ENCODE measurements at places on chromosomes 1 and 21. TPM values are rescaled to one million over a fixed set of nuclear protein-coding genes. Genes with fewer than 3 reads are reported as not detected.

DNA sequence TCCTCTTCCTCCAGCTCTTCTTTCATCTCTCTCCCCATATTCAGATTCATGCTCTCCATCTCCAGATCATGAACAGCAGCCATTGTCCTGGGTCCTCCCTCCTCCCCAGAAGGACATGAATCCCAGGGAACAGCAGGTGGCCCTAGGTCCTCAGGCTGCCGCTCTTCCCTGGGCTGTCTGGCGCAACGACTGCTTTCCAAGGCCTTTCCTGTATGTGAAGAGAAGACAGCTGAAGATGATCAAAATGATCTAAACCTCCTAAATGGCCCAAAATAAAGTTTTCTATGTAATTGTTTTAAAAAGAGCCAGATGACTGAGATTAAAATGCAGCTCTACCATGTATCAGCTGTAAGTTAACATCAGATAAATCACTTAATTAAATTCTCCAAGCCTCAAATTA is 22.5 kb downstream of the RHBDL2 start:
- H3K27ac ChIP-seq: no peak overlapping the region

DNA sequence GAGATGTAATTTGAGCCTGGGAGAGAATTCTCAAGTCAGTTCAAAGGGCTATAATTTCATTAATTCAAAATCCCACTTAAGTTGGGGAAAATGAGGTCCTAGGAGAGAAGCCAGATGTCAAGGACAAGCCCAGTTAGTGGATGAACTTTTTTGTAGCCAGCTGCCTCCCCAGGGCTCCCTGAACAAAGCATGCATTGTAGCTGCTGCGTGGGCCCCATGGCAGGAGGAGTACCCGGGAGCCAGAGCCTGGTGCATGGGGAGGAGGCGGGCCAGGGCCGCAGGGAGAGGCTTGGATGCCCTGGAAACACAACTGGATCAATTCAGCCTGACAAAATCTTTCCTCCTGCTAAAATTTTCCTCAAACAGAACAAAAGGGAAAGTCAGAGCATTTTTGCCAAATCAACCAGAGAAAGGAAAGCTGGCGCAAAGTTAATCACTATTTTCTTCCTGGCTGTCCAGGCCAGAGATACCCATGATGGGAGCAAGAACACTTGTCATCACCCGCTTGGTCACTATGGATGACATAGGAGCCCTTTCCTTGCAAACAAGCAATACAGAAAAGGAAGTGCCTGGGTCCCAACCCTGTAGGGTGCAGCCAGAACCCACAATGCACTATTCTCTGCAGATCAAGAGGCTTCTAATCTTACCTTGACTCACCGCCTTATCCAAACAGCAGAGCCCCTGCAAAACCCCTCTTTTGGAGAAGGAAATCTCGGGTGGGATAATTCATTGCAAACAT is 248.1 kb upstream of the RAB4A start:
- no peak overlapping the region for H3K27ac ChIP-seq
- DNase-seq: no peak
- H3K4me3 ChIP-seq: no peak overlapping the region

DNA sequence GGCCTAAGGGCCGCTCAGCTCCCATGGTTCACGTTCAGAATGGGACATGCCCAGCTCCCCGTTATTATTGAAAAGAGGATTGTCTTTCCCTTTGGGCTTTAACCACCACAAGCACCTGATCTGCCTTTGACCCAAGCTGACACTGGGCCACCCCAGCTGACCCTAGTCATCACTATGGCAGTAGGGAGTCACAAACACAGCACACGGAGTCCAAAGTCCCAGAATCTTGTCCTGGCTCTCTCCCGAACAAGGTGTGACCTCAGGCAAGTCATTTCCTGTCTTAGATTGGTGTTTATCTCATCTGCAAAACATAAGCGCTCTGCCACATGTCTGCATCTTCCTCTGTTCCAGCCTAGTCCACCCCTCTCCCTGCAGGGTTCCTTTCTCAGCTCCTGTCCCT is 31.5 kb downstream of the IGFN1 start:
- H3K4me1 ChIP-seq: no peaks in the 10 kb centered on the region
- no peak overlapping the region for H3K4me3 ChIP-seq
- no peaks in the 10 kb centered on the region for H3K36me3 ChIP-seq
- no peak for DNase-seq
- no peaks in the 10 kb centered on the region for H3K27me3 ChIP-seq
- H3K27ac ChIP-seq: no peak overlapping the region

DNA sequence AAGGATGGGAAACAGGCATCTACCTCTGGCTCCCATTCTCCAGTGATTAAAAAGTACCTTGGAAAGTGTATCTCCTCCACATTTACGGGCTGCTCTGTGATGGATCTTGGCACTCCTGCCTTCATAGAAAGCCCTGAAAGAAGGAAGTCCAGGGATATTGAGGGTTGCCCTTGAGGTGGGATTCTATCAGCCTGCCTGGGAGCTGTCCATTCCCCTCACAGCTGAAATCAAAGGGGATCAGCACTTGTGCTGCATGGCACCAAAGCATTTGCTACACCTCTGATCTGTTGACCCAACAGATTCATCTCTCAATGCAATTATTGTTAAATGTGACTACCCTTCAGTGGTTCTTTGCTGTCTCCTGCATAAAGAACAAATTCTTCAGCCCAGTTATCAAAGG is 442.0 kb upstream of the RUNX1 start:
- DNase-seq: no peak
- no peak overlapping the region for H3K27ac ChIP-seq
- H3K36me3 ChIP-seq: no peaks in the 10 kb centered on the region
- H3K4me3 ChIP-seq: no peak overlapping the region
- H3K4me1 ChIP-seq: no peaks in the 10 kb centered on the region
- peaks cover 17% of the 10 kb centered on the region for H3K27me3 ChIP-seq

DNA sequence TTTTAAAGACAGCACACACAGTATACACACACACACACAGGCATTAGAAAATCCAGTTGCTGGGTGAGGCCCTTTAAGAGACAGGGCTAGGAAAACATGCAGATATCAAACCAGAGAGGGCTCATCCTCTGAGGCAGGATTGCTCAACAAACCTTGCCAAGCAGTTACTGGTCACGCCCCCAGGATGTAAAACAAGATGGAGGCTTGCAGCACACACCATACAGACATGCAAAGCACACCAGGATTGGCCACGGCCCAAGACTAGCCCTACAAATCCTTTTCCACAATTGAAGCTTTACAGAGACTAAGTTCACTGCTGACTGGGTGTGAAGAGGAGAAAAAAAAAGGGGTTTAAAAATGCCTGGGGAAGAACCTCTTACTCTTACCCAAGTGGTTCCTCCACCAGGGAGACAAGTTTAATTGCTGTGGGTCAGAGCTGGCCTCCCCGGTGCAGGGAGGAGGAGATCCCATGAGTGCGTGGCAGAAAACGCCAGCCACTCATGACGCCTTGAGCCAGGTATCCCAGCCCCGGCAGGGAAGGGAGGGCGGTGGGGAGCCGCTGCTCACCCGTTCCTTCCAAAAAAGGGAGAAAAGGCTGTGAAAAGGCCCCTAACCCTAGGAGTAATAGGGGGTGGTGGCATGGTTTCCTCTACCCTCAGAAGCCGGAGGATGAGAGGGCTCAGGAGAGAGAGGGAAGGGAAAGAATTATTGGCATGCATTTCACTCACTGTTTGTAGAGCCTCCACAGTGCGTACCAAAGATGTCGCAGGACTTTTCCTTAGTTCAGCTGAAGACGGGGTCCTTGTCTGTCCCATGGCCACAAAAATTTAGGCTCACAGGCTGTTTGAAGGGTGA is 594.6 kb upstream of the ZP4 start:
- no peak for DNase-seq
- no peaks in the 10 kb centered on the region for H3K36me3 ChIP-seq
- no peak overlapping the region for H3K4me3 ChIP-seq
- no peak overlapping the region for H3K27ac ChIP-seq
- H3K27me3 ChIP-seq: no peaks in the 10 kb centered on the region

DNA sequence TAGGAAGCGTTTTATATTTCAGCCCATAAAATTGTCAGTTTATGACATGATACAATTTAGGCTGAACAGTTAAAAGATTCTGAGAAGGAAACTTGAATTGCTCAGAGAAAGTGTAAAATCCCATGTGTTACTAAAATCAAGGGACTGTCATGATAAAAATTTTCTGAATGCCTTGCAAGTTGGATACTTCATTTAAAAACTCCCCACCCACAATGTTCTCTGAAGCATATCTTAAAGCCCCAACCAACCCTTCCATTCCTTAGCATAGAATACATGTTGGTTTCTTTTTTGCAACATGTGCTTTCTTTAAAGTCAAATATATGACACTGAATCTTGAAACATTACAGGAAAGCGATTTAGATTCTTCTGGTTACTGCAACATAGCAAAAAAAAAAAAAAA is 97.4 kb downstream of the MRPL39 start:
- H3K27me3 ChIP-seq: no peaks in the 10 kb centered on the region
- peaks cover 2% of the 10 kb centered on the region for H3K36me3 ChIP-seq
- H3K4me3 ChIP-seq: peak overlapping the region; percentile 58
- peak overlapping the region; percentile 61 for H3K27ac ChIP-seq
- H3K4me1 ChIP-seq: peaks cover 43% of the 10 kb centered on the region

DNA sequence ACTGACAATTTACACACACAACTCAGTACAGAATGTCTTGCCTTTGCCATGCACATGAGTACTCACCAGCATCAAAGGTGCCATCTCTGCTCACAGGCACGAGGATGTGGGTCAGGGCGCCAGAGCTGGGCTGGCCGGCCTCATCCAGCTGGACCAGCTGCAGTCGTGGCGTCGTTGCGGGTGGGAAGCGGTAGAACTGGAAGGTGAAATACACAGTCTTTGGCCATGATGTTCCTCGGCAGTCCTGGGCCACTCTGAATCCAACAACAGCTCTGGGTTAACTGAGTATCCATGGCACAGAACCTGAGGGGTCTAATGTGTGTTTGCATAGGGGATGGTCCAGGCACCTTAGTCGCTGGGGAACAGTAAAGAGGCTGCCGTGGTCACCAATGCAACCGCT is 87.7 kb downstream of the NPHP4 start:
- H3K36me3 ChIP-seq: peaks cover 4% of the 10 kb centered on the region
- DNase-seq: no peak
- no peak overlapping the region for H3K27ac ChIP-seq
- H3K4me1 ChIP-seq: peaks cover 5% of the 10 kb centered on the region

DNA sequence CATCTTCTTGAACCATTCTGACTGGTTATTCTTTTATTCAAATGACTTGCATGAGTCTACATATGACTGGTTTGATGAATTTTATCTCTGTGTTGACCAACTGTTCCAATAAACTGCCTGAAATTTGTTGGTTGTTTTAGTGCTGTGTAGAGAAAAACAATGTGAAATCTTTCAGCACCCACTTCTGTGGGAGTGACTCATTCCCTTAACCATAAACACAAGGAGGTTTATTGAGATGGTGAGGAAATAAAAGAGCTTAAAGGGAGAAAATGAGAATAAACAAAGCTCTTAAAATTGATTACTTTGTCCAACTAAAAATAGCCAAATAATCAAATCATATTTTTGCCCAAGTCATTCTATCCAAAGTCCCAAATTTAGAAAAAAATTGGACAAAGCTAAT is 341.1 kb downstream of the TGFB2 start:
- no peak for DNase-seq
- no peaks in the 10 kb centered on the region for H3K27me3 ChIP-seq
- H3K27ac ChIP-seq: no peak overlapping the region
- no peak overlapping the region for H3K4me3 ChIP-seq
- H3K36me3 ChIP-seq: no peaks in the 10 kb centered on the region

DNA sequence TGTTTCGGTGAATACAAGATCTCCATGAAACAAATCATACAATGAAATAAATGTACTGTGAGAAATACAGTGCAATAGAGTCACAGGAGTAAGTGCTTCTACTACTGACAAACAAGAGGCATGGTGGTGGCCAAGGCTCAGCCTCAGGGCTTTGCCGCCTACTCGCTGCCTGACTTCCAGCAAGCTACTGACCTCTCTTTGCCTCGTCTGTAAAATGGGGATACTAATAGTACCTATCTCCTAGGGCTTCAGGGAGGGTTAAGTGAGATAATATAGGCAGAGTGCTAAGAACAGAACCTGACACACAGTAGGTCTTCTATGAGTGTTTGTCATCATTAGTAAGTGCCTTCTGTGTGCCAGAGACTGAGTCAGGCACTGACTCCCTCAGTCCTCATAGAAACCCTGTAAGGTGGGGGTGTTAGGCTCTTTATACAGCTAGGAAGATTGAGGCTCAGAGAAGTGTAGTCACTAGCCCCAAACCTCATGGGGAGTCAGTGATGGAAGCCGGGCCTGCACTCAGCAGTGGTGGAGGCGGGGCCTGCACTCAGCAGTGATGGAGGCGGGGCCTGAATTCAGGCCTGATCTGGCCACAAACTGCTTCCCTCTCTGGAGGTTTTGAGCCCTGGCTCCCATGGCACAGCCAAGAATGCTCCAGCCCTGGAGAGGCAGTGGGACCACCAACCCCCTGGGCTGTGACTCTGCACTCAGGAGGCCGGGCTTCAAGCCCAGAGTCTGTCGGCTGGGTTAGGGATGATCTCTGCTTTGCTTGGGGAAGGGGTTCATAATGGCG is 6.8 kb downstream of the BSND start:
- no peaks in the 10 kb centered on the region for H3K36me3 ChIP-seq
- no peak overlapping the region for H3K4me3 ChIP-seq
- no peak overlapping the region for H3K27ac ChIP-seq
- DNase-seq: no peak
- no peaks in the 10 kb centered on the region for H3K4me1 ChIP-seq

DNA sequence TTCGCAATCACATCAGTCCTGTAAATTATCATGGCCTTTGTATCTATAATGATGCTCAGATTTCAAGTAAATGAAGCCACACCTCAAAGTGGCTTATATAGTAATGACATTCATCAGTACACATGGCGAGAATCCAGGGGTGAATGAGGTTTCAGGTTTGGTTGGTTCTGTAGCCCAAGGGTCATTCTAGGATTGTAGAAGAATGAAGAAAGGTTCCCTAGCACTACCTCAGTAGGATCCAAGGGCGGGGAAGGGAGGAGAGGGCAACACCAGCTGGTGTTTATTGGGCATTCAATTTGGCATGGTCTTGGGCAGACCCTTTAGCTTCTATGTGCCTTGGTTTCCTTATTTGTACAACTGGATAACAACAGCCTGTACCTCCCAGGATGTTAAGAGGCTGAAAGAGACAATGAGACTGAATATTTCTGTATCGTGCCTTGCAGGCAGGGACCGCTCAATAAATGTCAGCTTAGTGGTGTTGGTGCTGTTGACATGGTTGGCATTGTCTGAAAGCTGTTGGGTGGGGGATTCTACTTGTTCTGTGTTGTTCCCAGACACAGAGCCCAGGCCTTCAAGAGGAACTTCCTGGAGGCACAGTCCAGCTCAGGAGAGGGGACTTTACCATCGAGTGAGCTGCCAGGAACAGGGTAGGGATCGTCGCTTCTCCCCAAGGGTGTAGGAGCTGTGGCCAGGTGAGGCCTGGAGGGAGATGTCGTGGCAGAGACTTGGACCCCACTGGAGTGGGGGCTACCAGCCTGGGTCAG is 388.2 kb downstream of the PTPRU start:
- no peak overlapping the region for H3K27ac ChIP-seq
- no peaks in the 10 kb centered on the region for H3K36me3 ChIP-seq
- DNase-seq: no peak
- no peaks in the 10 kb centered on the region for H3K4me1 ChIP-seq
- no peak overlapping the region for H3K4me3 ChIP-seq

Gene WDR4
- 18.2 TPM for total RNA-seq

Gene LEPR
- 4.2 TPM for total RNA-seq

Gene KCNK1
- 9.0 TPM for total RNA-seq

Gene FAM131C
- total RNA-seq: 5.1 TPM

Gene TMEM240
- total RNA-seq: 0.28 TPM

Gene DDOST
- 171 TPM for total RNA-seq

Gene RXFP4
- not detected for total RNA-seq

Gene KRTAP11-1
- total RNA-seq: not detected
